Posterior vena cava (tissue), 2 donors: ENCODE measurements at places on chromosomes 11 and 22. TPM values are rescaled to one million over a fixed set of nuclear protein-coding genes. Genes with fewer than 3 reads are reported as not detected.

GRCh38 chr11:58685973-58686722 is 45.6 kb downstream of the GLYAT start:
- DNase-seq: no peak

DNA sequence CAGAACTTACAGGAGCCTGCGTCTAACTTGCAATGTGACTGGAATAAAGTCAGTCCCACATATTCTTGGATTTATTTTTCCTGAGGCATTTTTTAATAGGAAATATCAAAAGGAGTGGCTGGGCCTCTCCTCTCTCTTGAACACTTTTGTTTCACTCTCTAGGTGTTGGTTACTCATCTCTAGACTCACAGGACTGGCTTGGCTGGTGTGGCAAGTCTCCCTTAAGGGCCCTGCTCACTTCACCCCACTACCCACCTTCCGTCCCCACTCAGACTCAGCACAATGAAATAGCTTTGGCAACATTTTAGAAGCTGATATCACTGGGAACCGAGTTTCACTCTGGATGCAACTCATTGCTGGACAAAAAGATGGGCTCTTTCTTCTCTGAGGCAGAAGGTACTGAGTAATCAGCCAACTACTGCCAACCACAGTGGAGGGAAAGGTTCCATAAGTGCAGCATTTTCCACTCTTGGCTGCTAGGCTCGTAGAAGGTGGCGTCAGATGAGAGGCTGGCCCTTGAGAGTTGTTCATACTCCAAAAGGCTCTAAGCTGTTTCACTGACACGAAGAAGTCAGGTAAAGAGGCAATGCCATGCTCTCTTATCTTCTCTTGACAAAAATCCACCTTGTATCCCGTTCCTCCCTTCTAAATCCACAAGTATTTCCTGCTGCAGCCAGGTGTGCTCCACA is 390.6 kb downstream of the SOX6 start:
- no peak for DNase-seq

DNA sequence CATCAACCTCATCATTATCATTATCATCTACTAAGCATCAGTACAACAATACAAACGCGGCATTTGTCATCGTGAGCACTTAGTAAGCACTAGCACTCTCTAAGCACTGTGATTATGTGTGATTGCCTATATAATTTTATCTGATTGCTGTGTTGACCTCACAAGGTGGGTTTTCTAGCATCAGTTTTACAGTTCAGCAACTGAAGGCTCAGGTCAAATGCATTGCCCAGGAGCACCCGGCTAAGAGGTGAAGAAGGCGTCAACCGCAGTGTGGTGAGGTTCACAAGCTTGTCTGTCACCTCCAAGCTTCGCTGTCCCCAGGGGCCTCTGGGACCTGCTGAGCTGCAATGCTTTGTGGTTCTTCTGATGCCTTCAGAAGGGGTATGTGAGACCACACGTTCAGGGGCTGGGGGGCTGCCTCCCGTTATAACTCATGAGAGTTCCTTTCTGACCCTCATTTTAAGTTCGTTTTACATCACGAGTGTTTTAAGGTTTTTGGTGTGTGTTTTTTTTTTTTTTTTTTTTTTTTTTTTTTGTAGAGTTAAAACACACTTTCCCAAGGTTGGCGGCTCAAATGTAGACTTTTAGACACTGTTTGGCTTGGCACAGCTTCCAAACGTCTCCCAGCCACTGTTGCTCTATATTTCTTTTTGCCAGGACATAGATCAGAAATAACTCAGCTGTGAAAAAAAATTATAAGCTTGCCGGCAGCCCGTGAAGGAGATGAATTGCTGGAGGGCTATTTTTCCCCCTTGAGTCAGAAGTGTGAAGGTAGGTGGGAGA is 33.8 kb upstream of the SCUBE1 start:
- DNase-seq: peak; percentile 62

DNA sequence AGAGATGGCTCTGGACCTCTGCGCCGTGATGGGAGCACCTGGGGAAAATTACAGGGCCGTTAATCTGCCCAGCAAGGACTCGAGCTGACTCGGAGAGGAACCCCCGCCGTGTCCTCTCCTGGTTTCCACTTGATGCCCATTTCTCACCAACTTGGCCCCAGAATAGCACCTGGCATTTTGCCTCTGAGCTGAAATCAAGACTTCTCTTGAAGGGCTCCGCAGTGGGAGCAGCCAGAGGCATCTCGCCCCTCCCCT is 19.0 kb upstream of the CABP7 start:
- no peak for DNase-seq

GRCh38 chr22:41256254-41257253 is 15.8 kb upstream of the CHADL start:
- no peak for DNase-seq

DNA sequence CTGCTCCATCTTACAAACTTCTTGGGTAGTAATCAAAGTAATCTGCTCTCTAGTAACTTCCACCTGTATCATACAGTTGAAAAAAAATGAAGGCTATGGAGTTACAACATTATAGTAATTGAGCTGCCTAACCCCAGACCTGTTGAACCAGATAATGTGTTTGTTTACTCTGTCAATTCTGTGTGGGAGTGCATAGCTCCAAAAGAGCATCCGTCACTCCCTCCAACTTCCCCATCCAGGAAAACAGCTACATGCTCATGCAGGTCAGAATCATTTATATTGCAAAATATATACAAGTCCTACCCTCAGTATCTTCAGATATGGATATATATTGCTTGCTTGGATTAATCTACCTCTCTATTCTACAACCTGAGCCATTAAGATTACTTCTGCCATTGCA is 244.0 kb upstream of the ANO5 start:
- no peak for DNase-seq

GRCh38 chr22:29149841-29150555 is 55.7 kb upstream of the EMID1 start:
- peak; percentile 71 for DNase-seq

DNA sequence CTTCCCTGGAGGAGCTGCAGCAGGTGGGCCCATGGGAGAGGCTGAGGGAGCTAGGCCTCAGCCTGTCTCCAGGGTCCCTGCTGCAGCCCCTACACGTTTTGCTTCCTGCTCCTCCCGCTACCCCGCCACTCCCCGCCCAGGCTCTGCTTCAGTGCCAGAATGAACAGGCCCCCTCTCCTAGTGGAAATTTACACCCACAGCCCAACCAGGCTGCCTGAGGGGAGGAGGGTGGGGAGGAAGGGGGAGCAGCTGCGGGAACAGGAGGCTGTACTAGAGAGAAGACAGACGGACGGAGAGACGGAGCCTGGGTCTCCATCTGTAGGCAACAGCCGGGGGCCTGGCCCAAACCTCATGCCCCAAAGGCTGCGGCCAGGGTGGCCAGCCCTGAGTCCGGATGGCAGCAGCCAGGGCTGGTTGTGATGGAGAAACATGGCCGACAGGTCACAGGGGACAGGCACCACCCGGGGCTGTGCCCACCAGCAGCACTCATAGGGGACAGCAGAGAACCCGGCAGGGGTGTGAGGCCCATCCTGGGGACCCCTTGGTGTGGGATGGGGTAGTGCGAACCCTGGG is 20.6 kb downstream of the FLRT1 start:
- DNase-seq: no peak

DNA sequence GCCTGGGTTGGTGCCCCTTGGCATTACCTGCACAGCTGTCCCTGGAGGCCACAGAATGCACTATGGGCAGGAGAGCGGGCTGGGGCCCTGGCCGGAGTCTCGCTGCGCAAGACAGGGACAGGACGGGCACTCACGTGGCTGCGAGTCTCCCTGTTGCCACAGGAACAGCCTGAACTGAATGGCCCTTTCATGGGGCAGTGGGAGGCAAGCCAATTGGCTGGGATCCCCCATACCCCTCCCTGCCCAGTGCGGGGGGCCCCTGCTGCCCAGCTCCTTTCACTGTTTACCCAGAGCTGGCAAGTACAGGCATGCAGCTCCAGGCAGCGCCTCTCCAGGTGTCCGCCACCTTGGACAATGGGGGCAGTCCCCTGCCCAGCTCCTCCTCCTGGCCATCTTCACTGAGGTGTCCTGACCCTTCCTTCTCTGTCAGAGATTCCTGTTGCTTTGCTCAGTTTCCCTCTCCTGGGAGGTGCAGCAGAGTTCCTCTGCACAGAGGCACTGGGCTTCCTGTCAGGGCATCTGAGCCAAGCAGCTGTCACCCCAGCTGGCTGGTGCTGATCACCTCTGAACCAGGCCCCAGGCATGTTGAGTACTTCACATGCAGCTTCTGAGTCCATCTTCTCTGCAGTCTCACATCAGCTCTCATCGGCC is 5.2 kb downstream of the USP2 start:
- peak; percentile 81 for DNase-seq

GRCh38 chr11:76252631-76253070 is 46.3 kb upstream of the WNT11 start:
- no peak for DNase-seq

DNA sequence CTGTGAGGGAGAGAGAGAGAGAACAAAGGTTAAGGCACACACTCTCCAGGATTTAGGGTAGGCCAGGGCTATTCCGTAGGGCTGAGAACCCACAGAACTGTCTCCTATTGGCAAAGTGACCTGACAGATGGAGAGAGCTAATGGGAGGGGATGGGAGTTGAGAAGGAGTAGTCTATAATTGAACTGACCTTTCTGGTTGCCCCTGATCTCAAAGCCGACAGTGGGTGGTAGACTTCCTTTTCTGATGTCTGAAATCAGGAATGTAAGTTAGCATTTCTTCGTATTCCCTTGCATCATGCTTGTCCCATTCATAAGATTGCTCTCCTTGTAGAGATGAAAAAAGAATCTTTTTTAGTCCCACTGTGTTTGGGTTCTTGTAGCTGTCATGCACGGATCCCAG is 210.1 kb downstream of the NTM start:
- no peak for DNase-seq

DNA sequence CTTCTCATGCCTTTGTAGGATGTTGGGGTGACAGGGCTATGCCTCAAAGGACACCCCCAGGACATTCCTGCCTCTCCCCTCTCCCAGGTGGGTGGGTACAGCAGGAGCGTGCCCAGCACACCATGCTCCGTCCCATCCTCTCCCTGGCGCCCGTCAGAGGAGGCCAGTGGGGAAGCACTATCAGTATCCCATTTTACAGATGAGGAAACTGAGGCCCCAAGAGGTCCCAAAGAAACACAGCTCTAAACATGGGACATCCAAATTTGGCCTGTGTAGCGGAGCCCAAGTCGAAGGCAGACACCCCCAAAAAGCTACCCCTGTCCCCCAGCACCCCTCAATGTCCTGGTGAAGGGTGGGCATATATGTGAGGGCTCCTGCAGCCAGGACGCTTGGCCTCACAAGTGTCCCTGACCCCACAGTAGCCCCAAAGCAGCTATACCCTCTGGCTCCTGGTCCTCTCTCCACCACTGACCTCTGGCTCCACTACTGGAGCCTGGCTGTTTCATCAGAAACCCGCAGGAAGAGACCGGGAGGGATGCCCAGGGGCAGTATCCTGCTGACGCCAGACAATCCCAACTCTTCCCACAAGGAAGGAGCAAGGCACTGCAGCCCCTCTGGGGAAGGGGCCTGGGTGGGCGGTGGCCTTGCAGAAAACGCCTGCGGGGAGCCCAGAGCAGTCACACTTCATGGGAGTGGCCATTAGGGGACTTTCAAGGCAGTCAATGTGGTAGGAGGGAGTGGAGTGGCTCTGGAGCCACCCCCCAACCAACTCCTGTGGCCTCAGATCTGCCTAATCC is 5.4 kb downstream of the FADS3 start:
- no peak for DNase-seq

DNA sequence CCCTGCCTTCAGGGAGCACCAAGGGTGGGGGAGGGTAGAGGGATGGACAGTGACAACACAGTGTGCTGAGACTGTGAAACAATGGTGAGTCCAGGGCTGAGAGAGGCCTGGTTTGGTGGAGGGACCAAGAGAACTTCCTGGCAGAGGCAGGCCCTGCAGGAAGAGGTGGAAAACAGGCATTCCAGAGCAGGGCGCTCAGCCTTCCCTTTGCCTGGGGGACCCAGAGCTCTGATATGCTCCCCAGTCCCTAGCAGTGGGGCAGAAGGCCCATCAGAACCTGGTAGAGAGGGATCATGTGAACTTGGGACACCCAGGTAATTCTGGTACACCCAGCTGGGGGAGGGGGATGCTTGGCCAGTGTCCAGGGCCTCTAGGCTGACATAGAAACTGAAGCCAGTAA is 17.2 kb upstream of the UVRAG start:
- peak; percentile 54 for DNase-seq

ZNF280B gene
- total RNA-seq: 0.46 TPM

PRODH gene
- 0.33 TPM for total RNA-seq

IFITM10 gene
- total RNA-seq: 2.4 TPM

GAL3ST1 gene
- total RNA-seq: 1.3 TPM

TRPC6 gene
- 2.4 TPM for total RNA-seq

DAGLA gene
- 2.4 TPM for total RNA-seq

GUCY1A2 gene
- total RNA-seq: 34.1 TPM

HBE1 gene
- total RNA-seq: not detected
